ENCODE measurements at places on chromosomes 7 and 10.

GRCh38 chr10:133381036-133381435 lies 2.0 kb downstream of the PAOX start:
- no peak for DNase-seq

DNA sequence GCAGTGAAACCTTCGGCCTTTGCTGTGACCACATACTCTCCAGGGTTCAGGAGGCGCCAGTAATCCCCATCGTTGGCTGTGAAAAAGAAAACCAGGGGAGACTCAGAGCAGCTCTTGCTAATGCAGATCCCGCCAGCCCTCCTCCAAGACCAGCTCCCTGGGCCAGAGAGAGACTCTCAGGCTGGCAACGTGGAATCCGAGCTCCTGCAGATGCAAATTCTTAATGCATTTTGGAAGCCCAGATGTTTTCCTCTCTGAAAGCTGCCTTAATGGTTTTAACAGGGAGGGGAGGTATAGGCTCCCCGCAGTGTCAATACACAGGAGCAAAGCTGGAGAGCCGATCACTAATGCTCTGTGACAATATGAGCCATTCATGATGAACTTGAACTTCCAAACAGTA lies 80.8 kb downstream of the GPR26 start:
- DNase-seq = no peak

GRCh38 chr10:99858849-99859248 lies 76.4 kb downstream of the ABCC2 start:
- no peak for DNase-seq

- DNase-seq = no peak
Observed at GRCh38 chr7:76074306-76074971, 26.5 kb downstream of the MDH2 start.

DNA sequence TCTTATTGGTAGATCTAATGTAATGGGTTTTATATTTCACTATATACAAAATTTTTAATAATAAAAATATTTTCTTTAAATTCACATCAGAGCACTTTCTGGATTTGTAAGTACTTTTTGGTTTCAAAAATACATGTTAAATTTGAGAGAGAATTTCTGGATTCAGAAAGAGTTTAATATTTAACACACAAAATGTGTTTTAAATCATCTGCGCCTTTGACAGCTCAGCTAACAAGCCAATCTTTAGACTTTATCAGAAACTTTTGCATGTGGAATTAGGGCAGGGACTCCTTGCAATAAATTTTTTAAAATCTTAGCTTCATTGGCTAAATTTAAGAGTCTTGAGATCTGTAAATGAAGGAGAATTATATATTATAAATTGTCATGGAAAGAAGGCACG lies 32.7 kb upstream of the RHOBTB1 start:
- no peak for DNase-seq

GRCh38 chr10:6757158-6757557 lies 177.1 kb upstream of the PRKCQ start:
- no peak for DNase-seq

DNA sequence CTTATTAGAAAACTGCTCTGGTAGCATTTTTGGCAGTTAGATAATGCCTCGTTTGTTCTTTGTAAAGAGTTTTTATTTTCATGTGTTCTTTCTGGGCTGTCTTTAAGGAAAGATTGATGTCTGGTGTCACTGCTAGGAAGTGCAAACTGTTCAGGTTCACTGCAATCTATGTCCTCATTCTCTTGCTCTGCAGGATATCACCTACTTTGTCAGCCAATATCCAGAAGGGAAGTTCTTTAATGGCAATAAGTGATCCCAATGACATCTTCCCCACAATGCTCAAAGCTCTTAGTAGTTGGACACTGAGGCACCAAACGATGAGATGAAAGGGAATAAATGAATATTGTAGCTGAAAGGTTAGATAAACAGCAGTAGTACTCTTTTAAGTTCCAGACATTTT lies 115.1 kb downstream of the AGMO start:
- no peak for DNase-seq

DNA sequence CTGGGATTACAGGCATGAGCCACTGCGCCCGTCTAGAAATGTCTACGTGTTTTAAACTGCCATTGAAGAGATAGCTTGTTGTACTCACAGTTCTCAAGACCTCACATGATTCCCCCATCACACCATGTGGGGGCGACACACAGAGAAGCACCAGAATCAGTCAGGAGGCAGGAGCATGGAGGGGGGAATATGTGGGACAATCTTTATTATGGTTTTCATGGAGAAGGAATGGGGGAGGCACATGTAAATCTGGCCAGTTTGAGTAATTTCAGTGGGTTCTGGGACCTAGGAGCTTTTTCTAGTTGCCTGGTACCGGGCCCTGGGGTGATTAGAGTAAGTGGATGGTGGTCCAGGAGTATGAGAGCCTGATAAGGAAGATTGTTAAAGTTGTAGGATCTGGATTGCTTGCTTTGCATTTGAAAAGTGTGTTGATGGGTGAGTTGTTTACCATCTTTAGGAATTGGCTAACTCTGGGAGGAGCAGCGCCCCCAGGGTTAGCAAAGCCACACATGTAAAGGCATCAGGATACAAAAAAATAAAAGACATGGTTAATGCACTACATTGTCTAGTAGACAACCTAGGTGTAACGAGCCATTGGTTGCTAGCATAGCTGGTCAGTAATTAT lies 85.4 kb upstream of the SLC13A1 start:
- DNase-seq = no peak

DNA sequence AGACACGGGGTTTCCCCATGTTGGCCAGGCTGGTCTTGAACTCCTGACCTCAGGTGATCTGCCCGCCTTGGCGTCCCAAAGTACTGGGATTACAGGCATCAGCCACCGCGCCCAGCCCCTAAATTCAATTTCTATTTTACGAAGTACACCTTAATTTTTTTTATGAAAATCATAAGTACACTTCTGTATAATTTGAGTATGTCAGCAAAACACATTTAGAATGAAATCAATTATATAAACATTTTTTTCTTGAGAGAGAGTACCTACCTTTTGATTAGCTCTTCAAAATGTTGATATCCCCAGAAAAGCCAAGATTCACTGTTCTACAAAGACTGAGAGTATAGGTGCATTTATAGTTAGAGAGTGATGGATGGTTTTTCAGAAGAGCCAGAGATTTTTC lies 20.5 kb upstream of the ITGA8 start:
- no peak for DNase-seq

DNA sequence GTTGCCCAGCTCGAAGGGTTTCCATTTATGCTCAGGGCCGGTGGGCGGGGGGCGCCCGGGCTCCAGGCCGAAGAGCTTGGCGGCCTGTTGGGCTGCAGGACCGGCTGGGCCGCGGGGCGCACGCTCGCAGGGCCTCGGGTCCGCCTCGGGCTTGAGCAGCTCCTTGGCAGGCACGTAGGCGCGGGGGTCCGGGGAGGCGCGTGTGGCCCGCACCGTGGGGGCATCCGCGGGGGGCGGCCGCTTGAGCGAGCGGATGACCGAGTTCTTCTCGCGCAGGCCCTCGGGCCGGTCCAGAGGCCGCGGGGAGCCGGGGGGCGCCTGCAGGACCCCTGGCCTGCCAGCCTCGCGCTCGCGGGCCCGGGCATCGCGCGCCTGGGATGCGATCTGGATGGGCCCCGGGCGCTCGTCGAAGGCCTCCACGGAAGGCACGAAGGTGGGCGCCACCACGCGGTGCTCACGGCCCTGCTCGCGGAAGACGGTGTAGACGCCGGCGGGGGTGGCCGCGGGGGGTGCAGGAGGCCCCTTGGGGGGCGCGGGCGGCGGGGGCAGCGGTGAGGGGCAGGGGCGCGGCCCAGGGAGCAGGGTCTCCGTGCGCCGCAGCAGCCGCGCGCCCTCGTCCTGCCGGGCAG lies 35.2 kb downstream of the TNRC18 start:
- no peak for DNase-seq

DNA sequence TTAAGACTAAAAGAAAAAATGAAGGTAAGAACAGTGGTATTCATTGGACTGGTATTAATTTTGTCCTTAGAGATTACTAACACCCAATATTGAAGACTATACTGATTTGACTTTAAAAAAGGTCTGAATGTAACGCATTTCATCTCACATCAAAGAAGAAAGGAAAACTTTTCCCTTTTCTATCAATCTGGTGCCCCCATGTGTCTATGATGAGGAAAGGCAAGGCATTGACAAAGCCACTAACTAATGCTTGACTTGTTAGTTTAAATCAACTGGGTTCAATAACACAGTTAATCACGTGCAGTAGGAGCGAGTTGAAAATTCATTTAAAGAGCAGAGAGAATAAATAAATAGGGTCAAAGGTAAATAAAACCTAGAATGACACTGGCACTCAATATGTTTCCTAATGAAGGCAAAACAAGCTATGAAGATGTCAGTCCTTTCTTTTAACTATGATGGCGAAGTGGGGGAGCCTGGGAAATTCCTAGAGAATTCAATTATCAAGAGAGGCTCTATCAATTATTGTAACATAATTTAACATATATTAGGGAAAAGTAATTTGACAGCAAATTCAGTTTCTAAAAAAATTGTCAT lies 180.9 kb downstream of the ANK3 start:
- DNase-seq = no peak

- no peak for DNase-seq
Observed at GRCh38 chr10:11787846-11788245, 35.3 kb upstream of the PROSER2 start.

DNA sequence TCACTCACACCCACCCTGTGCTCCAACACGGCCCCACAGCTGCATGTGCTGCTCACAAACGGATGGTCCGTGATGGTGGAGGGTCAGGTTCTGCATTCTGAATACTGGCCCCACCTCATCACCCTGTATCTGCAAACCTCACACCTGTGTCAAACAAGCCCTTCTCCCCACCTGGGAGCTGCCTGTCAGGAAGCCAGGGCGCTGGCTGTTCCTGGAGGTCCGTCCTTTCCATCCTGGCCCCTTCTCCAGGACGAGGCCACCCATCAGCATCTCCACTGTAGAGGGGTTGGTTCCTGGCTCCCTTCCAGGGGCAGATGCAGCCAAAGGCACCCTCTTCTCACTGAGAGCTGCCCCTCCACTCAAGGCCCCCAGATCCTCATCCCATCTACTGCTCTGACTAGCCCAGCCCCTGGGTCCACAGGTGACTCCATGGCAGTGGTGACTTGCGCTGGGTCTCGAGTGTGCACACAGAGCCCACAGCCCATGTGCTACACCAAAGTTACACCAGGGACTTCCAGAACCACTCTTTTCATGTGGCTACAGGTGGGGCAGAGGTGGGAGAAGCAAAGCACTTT lies 229.4 kb downstream of the TNS3 start:
- DNase-seq = no peak

DNA sequence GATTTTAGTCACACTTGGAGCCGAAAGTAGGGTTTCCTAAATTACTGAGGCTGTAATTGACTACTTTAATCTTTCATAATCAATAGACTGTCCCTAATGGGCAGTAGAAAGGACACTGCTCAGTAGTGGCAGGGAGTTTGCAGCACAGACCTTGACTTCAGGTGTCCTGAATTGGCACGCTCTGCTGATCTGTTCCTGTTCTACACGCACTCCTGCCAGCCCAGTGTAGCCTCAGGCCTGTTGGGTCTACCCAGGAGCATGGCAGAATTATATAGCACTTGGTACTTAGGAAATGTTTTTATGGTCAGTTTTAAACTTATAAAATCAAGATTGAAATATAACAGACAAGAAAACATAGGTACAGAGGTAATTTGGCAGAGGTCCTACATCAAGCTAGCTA lies 9.0 kb downstream of the EIF4H start:
- no peak for DNase-seq

Data from left hindlimb (tissue), 1 donor.